ENCODE measurements at places on chromosomes 1 and 21. TPM values are rescaled to one million over a fixed set of nuclear protein-coding genes. Genes with fewer than 3 reads are reported as not detected.

Gene CHIA
- not detected for total RNA-seq

Gene KRTCAP2
- 326 TPM for total RNA-seq

DNA sequence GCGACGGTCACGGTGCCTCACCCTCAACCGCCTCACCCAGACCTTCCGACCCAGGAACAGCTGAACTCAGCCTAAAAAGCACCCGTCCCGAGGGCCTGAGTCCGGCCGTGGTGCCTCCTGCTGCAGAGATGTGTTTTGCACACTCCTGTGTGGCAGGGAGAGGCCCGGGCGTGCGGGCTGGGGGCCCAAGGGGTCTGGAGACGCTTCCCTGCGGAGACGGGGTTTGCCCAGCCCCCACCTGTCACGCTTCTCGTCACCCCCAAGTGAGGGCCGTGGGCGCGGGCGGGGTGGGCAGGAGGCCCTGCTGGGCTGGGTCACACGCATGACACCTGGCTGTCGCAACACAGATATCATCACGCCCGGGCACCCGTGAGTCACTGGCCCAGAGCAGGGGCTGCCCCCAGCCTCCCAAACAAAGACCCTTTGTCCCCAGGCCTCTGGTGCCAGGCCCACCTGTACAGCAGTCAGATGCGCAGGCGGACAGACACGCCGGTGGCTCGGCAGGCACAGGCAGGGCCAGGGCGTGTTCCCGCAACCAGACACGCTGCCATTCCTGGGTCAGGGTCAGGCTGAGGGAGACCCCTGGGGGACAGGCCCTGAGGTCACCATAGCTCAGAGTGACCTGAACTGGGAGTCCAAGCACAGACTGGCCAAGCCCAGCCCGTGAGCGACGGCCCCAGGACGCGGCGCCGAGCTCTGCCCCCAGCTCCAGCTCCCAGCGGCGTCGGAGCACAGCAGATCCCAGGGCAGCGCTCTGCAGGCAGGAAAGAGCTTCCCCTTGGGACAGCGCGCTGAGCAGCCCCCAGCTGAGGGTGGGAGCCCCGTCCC is 6.1 kb downstream of the B3GALT6 start:
- peak; percentile 17 for DNase-seq

Gene PSMD4
- 370 TPM for total RNA-seq

Gene GPR37L1
- not detected for total RNA-seq

DNA sequence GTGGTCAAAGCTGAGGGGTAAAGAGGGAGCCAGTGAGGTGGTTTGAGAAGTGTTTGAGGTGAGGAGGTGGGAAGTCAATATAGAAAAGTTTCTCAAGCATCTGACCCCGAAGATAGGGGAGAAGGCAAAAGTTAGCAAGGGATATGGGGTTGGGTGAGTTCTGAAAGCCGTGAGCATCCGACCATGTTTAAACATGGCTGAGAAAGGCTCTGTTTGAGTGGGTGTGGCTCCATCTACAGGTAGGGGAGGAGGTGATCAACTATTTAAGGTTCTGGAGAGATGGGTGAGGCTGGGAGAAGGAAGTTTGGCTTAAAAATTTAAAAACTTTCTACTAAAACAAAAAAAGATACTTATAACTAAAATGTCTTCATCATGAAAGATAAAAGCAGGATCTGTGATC is 273.8 kb downstream of the KCNJ6 start:
- DNase-seq = peak; percentile 58

DNA sequence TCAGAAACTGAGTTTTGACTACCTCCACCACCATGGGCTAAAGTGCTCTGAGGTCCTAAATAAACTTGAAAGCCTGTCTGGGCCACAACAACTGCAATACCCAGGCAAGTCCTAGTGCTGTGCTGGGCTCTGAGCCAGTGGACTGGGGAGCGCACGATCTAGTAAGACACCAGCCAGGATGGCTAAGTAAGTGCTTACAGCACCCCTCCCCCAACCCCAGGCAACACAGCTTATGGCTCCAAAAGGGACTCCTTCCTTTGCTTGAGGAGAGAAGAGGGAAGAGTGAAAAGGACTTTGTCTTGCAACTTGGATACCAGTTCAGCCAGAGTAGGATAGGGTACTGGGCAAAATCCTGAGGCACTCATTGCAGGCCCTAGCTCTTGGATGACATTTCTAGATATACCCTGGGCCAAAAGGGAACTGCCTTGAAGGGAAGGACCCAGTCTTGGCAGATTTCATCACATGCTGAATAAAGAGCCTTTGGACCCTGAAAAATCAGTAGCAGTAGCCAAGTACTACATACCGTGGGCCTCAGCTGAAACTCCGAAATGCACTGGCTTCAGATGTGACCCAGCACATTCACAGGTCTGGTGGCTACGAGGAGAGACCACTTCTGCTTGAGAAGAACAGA is 1.6 kb downstream of the C1orf105 start:
- no peak for DNase-seq

DNA sequence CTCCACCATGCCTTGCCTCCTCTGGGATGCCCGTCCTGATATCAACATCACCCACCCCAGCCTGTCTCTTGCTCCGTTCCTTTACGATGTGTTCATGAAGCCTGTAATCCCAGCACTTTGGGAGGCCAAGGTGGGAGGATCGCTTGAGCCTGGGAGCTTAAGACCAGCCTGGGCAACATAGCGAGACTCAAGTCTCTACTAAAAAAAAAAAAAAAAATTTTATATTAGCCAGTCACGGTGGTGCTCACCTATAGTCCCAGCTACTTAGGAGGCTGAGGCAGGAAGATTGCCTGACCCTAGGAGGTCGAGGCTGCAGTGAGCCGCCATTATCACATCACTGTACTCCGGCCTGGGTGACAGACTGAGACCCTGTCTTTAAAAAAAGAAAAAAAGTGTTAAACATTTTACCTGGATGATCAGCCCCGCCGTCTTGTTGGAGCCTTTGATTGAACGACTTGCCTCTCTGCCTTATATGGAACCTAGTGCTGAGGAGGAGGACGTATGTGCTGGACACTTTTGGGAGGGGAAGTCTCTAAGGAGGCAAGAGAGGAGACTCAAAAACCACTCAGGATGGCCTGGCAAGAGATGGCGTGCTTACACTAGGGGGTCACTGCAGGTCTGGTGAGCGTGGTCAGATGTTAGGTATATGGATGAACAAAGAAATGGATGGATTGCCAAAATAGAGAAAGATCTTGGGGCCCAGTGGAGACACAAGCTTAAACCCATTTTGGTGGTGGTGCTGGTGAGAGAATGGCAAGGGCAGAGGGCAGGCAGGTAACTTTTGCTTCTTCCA is 80.5 kb upstream of the IFFO2 start:
- DNase-seq = no peak

Gene COL16A1
- total RNA-seq = 6.7 TPM

Gene KLHDC8A
- total RNA-seq = 0.85 TPM

DNA sequence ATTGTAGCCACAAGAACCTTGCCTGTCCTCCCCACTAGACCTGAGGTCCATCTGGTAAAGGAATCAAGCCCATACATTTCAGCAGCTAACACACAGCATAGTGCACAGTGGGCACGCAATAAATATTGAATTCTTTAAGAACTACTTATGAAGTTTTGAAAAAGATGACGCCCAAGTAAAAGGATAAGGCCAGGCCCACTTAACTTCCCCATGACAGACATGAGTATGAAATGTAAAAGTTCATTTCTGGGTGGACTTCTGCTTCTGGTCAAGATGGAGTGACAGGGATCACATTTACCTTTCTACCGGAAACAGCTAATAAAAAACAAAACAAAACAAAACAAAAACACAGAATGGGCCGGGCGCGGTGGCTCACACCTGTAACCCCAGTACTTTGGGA is 25.4 kb downstream of the SORT1 start:
- DNase-seq = no peak

- DNase-seq = no peak
Observed at GRCh38 chr1:21550097-21550496, 40.9 kb downstream of the ALPL start.

Gene OPTC
- not detected for total RNA-seq

DNA sequence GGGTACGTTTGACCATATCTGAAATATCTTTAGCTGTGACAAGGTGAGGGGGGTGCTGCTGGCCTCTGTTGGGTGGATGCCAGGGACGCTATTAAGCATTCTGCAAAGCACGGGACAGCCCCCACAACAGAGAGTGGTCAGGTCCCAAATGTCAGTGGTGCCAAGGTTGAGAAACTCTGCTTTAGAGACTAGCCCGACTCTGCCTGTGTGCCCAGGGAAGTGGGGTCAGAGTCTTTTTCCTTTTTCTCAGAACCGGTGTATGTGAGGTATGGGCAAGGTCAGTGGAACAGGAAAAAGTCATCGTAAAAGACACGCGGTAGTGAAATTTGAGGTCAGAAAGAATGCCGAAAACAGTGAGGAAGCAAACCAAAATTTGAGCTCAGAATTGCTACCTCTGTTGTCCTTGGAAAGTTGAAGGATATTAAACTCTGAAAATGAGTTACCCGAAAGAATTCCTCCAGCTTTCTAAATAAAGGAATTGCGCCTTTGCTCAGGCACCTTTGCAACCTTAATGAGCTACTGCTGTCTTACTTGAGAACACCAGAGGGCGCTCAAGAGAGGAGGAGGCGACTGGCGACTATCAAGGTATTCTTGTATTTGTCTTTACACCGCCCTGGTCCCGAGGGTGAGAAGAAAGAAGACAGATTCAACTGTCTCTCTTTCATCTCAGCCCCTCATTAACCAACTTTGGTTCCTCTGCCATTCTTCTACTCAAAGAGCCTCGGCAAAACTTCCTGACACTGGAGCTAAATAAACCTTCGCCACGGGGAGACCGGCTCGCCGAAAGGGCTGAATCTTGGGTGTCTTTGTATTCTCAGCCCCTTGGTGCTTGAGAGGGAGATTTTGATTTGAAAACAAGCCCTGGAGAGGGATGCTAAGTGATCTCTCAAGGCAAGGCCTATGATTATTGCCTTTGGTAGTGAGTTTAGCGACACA is 85.4 kb upstream of the OLIG2 start:
- DNase-seq = peak; percentile 66

DNA sequence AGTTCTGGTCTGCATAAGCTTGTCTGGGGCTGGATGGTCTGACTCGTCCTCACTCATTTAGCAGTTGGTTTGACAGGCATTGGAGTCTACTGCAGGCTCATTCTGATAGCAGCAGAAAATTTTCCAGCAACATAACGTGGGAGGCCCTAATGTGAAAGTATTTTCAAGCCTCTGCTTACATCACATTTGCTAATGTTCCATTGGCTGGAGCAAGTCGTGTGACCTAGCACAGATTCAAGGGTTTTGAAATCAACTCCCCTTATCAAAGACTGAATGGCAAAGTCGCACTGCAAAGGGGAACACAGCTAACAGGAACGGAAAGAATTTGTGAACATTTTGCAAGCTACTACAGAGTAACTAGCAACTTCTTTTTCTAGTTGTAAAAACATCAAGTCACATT is 2.3 kb upstream of the USH2A start:
- DNase-seq = no peak

DNA sequence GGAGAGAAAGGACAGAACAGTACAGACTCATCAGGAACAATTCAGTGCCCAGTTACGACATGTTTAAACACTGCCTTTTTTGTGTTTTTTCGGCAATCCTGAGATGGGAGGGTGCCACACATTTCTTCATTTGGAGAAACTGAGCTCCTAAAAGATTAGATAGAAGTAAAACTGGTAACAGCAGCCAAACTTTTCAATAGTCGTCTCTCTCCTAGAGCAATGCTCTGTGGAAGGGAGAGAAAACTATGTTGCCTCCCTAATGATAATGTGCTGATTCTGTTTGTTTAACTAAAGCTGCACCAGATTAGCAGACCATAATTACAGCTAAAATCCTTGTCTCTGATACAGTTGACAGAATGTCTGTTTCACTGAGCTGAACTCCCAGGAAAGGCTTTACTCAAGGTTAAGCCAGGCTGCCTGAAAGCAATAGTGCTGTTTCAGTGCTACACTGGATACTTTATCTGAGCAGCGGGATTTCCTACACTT is 76.2 kb upstream of the CXADR start:
- DNase-seq = no peak

GRCh38 chr21:27365394-27365793 is 398.5 kb upstream of the ADAMTS5 start:
- no peak for DNase-seq

DNA sequence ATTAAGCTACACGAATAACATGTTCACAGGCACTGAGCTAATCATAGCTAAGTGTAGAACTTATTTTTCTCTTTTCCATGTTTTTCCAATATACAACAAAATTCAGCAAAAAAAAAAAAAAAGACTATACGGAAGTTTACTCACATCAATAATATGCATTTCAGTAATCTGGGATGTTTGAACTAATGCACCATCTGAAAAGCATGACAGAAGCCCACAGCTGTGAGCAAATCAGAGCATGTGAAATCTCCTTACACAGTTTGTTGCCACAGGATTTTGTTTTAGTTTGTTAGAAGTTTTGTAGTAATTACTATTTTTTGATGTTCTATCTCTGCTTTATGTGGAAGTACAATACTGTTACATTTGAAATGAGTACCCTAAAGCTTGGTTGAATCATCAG is 1051.7 kb downstream of the TTLL7 start:
- DNase-seq = no peak

DNA sequence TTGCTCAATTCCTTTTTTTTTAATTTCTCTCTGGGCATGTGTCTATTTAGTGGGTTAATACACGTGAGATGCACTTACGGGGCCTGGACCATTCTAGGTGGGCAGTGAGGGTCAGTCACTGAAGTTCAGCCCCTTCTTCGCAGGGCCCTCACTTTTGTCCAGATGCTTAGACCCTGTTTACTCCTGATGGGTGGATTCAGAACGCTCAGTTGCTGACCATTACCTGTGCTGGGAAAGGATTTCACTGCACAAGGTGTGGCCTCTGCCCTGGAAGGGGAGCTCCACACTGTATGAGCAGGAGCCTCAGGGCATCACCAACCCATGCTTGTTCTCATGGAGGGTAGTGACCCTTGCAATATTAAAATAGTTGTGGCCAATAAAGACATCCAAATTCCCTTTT is 4.5 kb downstream of the PRAMEF12 start:
- DNase-seq = no peak

Gene LCE3D
- total RNA-seq = not detected

DNA sequence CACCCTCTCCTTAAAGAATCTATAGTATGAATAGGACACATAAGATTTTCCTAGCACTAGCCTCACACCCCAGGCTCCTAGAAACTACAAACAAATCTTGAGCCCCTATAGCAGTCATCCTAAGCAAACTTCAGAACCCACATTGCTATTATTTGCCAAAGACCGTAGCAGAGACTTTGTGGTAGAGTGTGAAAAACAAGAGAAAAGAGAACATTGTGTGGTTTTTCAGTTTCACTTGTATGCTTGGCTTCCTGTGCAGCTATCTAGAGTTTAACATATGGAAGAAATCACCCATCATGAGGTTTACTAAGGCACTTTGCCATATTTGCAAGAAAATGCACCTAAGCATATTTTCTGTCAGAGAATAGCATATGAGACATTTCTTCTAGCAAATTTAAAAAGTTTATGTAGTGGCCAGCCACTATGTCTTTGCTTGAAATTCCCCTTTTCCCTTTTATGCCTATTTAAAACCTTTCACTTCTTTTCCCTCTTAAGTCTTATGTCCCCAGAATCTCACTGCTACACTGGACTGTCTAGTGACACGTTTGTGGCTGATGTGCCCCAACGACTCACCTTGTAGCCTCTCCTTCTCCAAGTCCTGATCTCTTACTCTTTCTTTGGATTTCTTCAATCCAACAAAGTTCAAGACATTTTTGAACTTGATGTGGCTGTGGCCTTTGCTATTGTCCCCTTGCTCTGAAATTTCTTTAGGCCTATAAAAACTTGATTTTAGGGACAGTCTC is 25.6 kb downstream of the CCDC190 start:
- no peak for DNase-seq

Gene UBR4
- total RNA-seq = 73.9 TPM

Gene SNX27
- 30.4 TPM for total RNA-seq

Measured in SK-MEL-5 (cell line).